ENCODE measurements at places on chromosomes 6 and 20.

DNA sequence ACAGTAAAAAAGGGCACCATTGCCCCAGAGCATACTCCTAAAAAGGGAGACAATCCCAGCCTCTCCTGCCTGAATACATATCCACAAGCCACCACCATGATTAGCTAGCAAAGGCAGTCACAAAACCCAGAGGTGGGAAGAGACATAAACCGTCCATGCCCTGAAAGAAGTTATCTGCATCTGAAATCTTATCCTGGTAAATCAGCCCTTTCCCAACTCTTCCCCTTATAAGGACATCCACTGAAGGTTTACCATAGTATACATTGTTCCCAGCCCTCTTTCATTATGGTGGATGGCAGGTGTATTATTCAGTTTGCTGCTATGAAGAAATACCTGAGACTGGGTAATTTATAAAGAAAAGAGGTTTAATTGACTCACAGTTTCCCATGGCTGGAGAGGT, 95.2 kb downstream of the TBC1D7 start:
- DNase-seq = no peak

- DNase-seq = no peak
These were observed 115.4 kb downstream of the SLX4IP start for GRCh38 chr20:10550204-10551118.

DNA sequence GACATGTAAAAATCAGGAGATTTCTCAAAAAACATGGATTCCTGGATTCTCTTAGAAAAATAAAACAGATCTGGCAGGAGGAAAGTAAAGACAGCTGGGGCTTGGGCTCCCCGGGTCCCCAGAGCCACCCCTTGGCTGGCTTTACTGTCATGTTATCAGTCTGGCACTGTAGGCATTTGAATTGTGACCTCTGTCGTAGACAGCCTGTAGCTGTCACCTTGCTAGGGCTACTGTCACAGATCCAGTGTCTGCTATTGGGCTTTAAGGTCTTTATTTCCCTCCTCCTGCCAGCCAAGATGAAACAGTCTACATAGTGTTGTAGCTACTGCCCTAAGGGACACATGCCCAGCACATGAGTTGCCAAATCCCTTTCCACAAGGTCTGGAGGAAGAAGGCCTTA, 37.5 kb downstream of the ABRACL start:
- DNase-seq = no peak

DNA sequence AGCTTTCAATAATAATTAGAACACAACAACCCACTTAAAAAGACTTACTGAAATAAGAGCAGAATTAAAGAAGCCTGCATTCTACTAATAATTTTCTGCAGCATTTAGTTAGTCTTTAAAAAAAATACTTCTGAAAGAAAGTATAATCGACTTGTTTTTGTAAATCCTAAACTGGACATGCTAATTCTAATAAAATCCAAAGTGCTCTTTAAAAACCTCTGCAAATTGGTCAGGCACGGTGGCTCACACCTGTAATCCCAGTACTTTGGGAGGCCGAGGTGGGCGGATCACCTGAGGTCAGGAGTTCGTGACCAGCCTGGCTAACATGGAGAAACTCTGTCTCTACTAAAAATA, 57.5 kb upstream of the ARMH2 start:
- DNase-seq = no peak

GRCh38 chr20:62366370-62367135, 559 bp downstream of the LAMA5 start:
- no peak for DNase-seq

DNA sequence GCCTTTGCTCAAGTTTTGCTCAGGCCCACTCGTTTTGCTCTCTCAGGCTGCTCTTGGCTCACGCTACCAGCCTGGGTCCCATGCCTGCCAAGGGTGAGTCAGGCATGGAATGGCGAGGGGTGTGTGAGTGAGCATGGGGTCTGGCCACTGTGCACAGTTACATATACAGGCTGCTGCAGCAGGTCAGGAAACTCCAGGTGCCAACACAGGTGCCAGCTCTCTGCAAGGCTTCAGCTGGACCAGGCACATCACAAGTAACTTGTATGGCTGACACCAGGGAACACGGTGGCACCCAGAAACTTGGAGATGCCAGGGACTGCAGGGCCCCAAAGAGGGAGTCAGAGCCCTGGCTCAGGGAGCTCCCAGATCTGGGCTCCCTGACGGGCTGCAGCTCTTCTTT, 146.8 kb downstream of the BTBD3 start:
- no peak for DNase-seq

DNA sequence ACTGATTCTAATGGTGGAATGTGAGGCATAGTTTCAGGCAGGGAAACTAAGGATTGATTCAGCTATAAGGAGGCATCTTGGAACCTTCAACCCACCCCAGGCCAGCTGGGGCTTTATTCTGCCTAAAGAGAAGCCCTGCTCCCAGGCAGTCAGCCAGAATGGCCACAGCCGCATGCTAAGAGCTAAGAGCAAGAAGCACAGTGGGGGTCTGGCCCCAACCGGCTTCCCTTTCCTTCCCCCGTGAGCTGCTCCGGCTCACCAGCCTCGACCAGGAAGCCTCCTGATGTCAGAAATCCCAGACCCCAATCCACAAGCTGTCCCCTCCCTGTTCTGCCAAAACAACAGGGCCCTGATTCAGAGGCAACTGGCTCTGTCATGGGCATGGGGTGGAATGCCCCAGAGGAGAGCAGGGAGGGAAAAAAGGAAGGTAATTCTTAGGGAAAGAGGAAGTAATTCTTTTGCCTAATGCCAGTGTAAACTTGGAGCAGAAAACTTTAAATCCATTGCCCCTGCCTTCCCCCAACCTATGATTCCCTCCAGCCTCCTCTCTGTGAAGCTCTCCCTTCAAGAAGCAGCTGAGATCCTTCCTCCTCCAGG, 6.9 kb downstream of the GRM4 start:
- no peak for DNase-seq

- DNase-seq = no peak
These were observed 485.8 kb upstream of the CITED2 start for GRCh38 chr6:139860203-139860602.

GRCh38 chr6:133787859-133788505, 100.9 kb upstream of the TCF21 start:
- no peak for DNase-seq

DNA sequence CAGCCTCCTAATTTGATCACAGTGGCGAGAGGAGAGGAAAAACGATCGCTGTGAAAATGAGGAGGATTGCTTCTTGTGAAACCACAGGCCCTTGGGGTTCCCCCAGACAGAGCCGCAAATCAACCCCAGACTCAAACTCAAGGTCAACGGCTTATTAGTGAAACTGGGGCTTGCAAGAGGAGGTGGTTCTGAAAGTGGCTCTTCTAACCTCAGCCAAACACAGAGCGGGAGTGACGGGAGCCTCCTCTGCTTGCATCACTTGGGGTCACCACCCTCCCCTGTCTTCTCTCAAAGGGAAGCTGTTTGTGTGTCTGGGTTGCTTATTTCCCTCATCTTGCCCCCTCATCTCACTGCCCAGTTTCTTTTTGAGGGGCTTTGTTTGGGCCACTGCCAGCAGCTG, 28.7 kb downstream of the SAYSD1 start:
- no peak for DNase-seq

DNA sequence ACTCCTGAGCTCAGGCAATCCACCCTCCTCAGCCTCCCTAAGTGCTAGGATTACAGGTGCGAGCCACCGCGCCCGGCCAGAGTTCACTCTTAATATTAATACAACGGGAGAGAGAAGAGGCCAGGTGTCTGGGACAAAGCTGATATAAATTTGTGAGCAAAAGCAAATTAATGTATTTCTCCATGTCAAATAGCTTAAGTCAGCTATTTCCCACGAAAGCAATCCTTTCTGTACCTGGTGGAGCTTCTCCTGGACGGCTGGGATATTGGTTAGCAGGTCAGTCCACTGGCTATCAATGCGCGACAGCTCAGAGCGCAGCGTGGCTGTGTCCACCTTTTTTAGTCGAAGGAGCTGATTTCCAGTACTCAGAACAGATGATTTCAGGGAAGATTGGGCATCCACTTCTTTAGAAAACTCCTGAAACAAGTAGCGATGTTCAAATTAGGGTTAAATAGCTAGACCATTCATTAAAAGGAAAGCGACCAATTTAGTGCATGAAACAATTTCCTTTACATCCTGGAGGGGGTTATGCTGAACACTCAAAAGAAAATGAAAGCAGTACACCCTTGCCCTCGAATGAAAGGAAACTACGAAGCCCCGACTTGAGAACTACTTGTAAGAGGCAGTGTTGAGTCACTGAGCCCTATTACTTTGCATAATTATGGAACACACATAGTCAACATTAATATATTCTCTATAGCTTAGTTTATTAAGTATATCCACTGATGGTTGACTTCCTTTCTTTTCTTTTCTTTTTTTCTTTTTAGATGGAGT, 403.4 kb downstream of the SYNE1 start:
- no peak for DNase-seq

GRCh38 chr20:23869520-23869919, 10.0 kb downstream of the CST5 start:
- no peak for DNase-seq

- DNase-seq = no peak
These were observed 21.1 kb upstream of the TRIM26 start for GRCh38 chr6:30234356-30234755.

DNA sequence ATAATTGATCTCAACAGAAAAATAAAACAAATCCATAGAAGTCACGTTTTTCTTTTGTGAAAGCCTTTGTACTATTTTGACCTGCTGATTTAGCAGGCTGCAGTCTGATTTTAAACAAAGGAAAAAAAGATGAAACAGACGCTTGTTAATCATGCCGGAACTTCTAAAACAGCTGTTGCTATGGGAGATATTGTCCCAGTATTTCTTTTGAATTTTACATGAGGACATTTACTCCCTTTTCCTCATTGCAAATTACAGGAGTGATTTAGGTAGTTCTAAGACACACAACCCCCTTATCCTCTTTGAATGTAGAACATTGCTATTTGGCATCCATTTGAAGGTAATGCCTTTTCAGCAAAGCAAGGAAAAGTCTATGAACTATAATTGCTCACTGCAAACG, 416.1 kb downstream of the BCKDHB start:
- no peak for DNase-seq

- DNase-seq = no peak
These were observed 2.0 kb downstream of the BHLHE23 start for GRCh38 chr20:63004607-63005364.

DNA sequence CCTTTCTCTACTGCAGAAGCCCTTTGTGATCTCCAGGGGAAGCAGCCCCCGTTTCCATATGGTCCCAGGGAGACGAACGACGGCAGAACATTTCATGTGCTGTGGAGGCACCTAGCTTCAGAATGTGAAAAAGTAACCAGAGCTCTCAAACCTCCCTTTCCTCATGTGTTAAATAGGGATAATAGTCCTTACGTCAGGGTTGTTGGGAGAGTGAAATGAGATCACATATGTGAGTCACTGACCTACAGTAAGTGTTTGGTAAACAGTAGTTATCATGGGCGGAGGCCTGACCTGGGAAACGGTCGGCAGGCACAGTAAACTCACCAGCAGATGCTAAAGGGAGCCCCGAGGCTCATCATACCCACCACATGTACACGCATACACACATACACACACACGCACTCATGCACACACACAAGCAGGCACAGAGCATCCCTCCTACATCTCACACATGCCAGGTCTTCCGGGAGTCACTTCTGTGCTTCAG, 89.7 kb downstream of the LY86 start:
- DNase-seq = no peak

DNA sequence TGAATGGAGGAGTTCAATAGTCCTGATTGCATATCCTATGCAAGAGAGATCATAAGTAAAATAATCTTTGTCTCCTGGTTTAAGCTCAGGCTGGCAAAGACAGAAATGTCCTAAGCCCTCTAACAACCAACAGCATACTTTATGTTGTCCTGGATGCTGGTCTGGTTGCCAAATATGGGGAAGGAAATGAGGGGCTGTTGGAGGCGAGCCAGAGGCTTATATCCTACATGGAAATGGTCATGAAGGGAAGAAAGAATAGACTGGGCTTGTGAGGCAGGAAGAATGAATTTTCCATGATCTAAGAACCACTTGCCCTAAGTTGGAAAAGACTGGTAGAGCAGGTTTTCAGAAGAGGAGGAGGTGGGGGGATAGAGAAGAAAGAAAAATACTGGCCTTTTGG, 237.1 kb downstream of the SMOC2 start:
- no peak for DNase-seq

DNA sequence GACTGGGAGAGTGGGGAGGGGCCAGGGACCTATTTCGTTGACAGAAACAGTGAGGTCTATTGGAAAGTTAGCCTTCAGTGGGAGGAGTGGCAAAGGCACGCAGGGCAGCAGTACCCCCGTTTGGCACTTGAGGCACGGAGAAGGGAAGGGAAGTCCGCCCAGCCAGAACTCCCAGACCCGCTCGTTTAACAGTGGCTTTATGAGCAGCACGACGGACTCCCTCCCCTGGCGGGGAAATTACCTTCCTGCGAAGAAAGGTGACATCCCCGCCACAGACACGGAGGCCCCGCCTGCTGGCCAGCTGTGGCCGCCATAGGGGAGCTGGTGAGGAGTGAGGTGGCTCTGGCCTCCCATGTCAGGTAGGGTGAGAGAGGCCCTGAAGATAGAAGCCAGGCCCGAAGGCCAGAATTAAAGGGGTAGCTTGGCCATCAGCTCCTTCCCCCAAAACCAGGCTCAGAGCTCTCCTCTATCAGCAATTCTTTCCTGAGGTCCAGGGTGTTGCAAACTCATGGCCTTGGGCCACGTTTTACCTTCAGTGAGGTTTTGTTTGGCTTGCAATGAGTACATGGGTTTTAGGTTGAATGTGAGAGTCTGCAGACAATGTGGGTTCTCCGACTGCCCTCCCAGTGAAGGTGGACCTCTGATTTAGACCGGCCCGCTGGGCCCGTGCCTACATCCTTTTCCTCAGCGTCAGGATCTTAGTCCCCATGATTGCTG, 123.7 kb downstream of the MRPL14 start:
- no peak for DNase-seq

GRCh38 chr6:145539831-145540230, 195.5 kb downstream of the EPM2A start:
- DNase-seq = no peak

GRCh38 chr6:73134588-73134987, 90.7 kb downstream of the KHDC1L start:
- no peak for DNase-seq

DNA sequence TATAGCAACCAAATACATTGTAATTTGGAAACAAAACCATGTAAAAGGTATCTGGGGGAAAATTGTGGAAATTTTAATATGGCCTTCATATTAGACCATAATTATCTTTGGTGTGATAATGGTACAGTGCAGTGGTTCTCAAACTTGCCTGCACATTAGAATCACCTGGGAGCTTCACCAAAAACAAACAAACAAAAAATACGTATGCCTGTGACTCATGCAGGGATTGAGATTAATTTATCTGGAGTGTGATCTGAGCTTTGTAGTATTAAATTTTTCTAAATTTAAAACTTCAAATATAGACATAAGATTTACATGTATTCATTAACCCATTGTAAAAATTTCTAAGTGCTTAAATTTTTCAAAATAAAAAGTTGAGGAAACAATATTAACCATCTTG, 31.5 kb downstream of the ARHGAP18 start:
- no peak for DNase-seq

GRCh38 chr6:83735461-83735860, 26.6 kb upstream of the SNAP91 start:
- no peak for DNase-seq

- DNase-seq = no peak
These were observed 7.4 kb downstream of the ADAT2 start for GRCh38 chr6:143443096-143443495.

- no peak for DNase-seq
These were observed 33.5 kb downstream of the WRNIP1 start for GRCh38 chr6:2798586-2799134.

- DNase-seq = no peak
These were observed 4.5 kb upstream of the SYS1 start for GRCh38 chr20:45358282-45359068.

GRCh38 chr6:42449917-42450476, 1.7 kb downstream of the TRERF1 start:
- no peak for DNase-seq

GRCh38 chr6:39144481-39145173, 29.6 kb upstream of the SAYSD1 start:
- no peak for DNase-seq
